SK-N-SH (cell line): ENCODE measurements at places on chromosomes 11 and 22. TPM values are rescaled to one million over a fixed set of nuclear protein-coding genes. Genes with fewer than 3 reads are reported as not detected.

DNA sequence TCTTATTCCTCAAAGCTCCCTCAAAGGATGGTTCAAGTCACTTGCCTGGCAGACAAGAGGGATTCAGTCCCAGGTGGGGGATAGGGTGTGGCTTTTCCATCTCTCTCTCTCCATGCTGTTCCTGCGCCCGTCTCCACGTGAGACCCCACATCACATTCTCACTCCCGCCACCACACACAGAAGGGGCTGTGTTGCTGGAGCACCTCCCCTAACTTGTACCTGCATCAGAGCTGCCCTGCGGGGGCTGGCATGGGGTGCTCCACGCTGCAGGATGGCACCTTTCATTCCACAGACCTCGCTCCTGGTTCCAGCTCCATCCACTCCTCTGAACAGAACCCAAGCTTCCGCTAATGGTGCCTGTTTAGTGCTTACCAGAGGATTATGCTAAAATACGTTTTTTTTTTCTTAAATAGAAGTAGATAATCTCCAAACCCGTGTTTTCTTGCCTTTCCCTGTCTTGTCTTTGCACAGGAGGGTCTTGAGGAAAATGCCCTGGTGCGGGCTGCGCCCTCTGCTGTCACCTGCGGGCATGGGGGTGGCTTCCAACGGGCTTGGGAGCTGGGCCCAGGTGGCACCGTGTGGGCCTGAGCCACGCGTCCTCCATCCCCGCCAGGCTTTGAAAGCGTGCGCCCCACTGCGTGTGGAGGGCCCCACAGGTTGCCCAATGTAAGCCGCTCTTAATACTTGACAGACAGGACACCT is 985.6 kb downstream of the BRD1 start:
- DNase-seq, result no peak

- DNase-seq, result peak; percentile 69
Measured at GRCh38 chr11:118634431-118635236, 27.2 kb downstream of the PHLDB1 start.

GRCh38 chr11:119780222-119780953 is 51.4 kb upstream of the NECTIN1 start:
- no peak for DNase-seq

GRCh38 chr11:69636512-69637197 is 4.3 kb upstream of the CCND1 start:
- no peak for DNase-seq

- DNase-seq, result no peak
Measured at GRCh38 chr11:95066716-95067038, at the start of gene SRSF8. Gene SRSF8, plus strand, starts transcription at chr11:95066919. Its CDS starts 308 bp downstream, at chr11:95067227.

DNA sequence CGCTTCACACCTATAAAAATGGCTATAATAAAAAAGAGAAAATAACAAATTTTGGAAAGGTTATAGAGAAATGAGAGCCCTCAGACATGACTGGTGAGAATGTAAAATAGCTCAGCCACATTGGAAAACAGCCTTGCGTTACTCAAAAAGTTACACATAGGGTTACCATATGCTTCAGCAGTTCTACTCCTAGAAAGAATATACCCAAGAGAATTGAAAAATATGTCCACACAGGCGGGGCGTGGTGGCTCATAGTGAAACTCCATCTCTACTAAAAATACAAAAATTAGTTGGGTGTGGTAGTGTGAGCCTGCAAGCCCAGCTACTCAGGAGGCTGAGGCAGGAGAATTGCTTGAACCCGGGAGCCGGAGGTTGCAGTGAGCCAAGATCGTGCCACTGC is 7.6 kb upstream of the JHY start:
- no peak for DNase-seq

- DNase-seq, result no peak
Measured at GRCh38 chr22:33112580-33112979, 54.4 kb upstream of the SYN3 start.

DNA sequence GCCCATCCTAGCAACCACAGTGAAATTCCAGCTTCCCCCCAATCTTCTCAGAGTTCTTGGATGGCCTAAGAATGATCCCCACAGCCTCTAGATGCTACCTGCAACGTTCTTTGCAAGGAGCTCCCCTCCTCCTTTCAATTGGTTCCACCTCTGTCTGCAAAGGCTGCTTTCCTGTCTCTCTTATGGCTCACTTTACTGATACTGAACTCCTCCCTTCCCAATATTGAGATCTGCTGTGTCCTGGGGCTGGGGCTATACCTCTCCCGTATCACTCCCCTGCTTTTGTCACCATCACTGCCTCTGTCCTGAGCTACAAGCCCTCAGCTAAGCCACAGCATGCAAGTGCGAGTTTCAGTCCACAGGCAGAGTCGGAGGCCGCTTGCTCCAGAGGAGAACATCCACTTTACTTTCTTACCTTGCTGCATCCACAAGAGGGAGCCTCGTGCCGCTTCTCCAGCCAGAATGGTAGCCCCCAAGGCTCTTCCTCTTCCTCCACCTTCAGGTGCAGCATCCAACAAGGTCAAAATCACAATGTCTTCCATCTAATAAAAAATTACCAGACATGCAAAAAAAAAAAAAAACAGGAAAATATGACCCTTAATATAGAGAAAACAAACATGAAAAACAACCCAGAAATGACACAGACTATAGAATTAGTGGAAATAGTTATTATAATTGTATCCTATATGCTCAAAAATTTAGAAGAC is 48.6 kb upstream of the TMEM45B start:
- peak; percentile 29 for DNase-seq

DNA sequence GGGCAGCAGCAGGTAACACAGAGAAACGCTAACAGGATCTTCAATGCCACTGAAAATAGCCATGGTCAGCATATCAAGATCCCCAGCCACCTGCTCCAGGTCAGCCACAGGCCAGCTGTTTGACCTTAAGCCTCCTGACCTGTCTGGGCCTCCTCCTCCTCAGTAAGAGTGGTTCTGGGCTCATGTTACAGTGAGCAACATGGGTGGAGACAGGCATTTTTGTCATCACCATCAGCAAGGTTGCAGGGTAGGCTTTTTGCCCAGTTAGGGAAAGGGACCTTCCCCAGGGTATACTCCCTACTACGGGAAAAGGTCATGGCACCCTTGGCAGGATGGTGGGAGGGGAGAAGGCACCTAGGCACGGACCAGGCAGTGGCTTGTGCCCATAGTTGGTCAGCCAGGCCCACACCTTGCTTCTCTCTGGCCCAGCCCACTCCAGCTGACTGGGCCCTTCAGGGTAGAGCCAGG is 131.8 kb upstream of the PARVA start:
- DNase-seq, result no peak

- DNase-seq, result no peak
Measured at GRCh38 chr11:128709402-128709801, 15.5 kb downstream of the FLI1 start.

DNA sequence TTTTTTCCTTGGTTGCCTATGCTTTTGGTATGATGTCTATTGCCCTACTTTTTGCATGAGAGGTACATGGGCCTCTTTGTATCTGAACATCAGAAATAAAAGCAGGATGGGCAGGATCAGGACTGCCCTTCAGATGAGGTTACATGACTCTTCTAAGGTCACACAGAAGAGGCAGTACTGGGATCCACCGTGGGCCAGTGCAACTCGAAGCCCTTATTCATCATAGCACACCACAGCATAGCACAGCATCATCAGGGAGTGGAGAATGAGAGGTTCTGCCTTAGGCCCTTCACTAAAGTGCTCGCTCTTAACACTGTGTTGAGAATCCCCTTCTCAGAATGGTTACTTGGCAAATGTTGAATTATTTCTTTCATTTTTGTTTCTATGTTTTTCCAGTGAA is 88.3 kb downstream of the C22orf31 start:
- DNase-seq, result no peak

GRCh38 chr11:123033895-123034294 is 28.0 kb downstream of the HSPA8 start:
- no peak for DNase-seq

GRCh38 chr22:43442386-43443151 is 30.8 kb downstream of the MPPED1 start:
- no peak for DNase-seq

- peak; percentile 95 for DNase-seq
Measured at GRCh38 chr11:65416341-65416824, 6.2 kb upstream of the NEAT1 start.

DNA sequence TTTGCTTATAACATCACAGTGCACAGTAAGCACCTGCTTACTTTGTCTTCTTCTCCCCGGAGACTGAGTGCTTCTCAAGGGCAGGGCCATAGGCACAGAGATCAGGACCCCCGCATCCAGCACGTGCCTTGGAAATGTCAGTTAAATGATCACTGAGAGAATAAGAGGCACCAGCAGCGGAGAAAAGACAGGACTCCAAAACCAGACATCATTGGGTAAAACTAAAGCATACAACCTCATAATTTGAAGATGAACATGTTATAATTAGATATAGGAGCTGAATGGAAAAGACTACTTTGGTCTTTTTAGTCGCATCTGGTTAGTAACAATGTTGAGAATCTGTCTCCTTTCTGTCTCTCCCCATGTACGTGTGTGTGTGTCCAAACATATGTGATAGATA is 1279.9 kb downstream of the LRRC4C start:
- no peak for DNase-seq

DNA sequence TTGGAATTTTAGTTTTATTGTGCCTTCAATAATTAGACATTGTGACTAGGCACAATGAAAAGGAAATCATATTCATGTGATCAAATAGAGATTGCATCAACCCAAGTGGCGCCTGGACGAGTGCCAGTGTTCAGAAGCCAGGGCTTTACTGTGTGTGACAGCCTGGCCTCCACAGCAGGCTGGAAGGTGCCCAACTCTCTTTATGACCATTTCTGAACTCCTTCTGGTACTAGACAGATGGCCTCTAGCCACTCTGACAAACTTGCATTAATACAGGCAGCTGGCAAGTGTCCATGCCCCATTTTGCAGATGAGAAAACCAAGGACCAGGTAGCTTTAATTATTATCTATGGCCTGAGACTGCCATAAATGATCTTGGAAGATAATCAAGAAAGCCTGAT is 8.3 kb upstream of the POU2AF1 start:
- DNase-seq, result peak; percentile 64

DNA sequence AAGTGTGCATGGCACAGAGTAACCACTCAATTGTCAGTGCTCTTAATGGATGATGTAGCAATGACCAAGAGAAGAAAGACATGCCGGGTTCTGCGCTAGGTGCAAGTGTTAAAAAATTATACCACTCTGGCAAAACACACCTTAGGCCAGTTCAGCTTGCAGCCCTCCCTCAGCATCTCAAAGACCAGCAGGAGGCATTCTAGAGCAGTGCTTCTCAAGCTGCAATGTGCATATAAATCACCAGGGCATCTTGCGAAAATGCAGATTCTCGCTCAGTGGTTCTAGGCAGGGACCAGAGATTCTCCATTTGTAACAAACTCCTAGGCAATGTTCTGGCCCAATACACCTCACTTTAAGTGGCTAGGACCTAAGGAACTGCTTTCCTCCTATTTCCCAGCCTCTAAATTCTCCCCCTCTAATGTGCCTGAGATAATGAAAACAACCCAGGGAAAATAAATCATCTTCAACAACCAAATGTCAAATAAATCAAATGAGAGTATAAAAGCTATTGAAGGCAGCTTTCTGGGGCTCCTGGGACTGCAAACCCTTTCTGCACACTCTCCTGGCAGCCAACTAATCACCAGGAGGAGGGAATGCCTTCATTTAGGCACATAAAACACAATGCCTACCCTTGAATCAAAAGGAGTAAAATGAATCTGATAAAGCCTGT is 337.2 kb upstream of the API5 start:
- DNase-seq, result no peak

DNA sequence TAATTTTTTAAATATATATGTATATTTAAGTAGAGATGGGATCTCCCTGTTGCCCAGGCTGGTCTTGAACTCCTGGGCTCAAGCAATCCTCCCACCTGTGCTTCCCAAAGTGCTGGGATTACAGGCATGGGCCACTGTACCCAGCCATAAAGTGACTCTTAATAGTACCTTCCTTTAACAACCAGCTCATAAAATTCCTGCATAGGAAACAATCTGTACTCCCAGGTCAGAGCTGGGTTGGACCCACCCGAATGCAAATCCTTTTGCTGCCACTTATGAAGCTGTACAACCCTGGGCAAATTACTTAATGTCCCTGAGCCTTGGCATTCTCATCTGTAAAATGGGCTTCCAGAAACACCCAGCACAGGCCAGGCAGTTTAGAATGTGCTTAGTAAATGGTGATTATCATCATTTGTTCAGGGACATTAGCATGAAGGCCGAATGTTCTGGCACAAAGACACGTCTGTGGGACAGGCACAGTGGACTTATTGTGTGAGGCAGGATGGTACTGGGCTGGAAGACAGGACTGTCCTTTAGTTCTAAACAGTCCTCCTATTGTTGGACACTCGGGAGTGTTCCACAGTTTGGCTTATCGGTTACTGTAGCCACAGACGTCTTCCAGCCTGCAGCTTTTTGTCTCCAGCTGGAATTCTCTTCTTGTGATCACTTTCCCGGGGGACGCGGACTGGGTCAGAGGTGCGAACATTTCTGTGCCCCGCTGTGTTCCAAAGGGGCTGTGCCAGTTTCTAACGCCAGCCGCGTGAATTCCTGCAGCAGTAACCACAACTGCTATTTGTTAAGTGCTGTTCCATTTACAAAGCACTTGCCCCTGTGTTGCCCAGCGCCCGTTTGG is 6.0 kb downstream of the PDXP start:
- no peak for DNase-seq

The ZBTB44 gene
- 5.0 and 6.9 TPM in 2 replicates for polyA plus RNA-seq

The PYGM gene
- polyA plus RNA-seq, result 0.08 TPM in 2 replicates

The PRG2 gene
- polyA plus RNA-seq, result not detected in 2 replicates

The RAG2 gene
- 0.15 and 0.34 TPM in 2 replicates for polyA plus RNA-seq

The SMTNL1 gene
- not detected in 2 replicates for polyA plus RNA-seq

The C11orf91 gene
- polyA plus RNA-seq, result 0.10 and 0.15 TPM in 2 replicates

The OR2AG1 gene
- polyA plus RNA-seq, result not detected in 2 replicates

The TCN1 gene
- polyA plus RNA-seq, result 0.03 TPM in 1 of 2 replicates, not detected in the other

The MS4A3 gene
- not detected in 2 replicates for polyA plus RNA-seq

The CHRM4 gene
- polyA plus RNA-seq, result 0.13 and 0.26 TPM in 2 replicates

The GP1BB gene
- polyA plus RNA-seq, result 0.49 and 1.5 TPM in 2 replicates

The CHCHD10 gene
- 27.7 and 70.1 TPM in 2 replicates for polyA plus RNA-seq
